Right atrium auricular region (tissue), 2 donors: ENCODE measurements at places on chromosomes 11 and 22. TPM values are rescaled to one million over a fixed set of nuclear protein-coding genes. Genes with fewer than 3 reads are reported as not detected.

GRCh38 chr11:34536056-34536455 is 22.5 kb upstream of the ELF5 start:
- DNase-seq, result no peak
- H3K27ac ChIP-seq, result no peak overlapping the region
- no peak overlapping the region for H3K4me3 ChIP-seq
- no peaks in the 10 kb centered on the region for H3K4me1 ChIP-seq

- H3K27me3 ChIP-seq, result no peaks in the 10 kb centered on the region
- H3K36me3 ChIP-seq, result no peaks in the 10 kb centered on the region
- H3K4me3 ChIP-seq, result no peak overlapping the region
- H3K27ac ChIP-seq, result no peak overlapping the region
These were observed 21.5 kb upstream of the PVALB start for GRCh38 chr22:36838119-36839030.

GRCh38 chr22:49746065-49746464 is 81.6 kb downstream of the BRD1 start:
- H3K36me3 ChIP-seq, result no peaks in the 10 kb centered on the region
- H3K4me3 ChIP-seq, result no peak overlapping the region
- H3K4me1 ChIP-seq, result no peaks in the 10 kb centered on the region
- no peak overlapping the region for H3K27ac ChIP-seq

DNA sequence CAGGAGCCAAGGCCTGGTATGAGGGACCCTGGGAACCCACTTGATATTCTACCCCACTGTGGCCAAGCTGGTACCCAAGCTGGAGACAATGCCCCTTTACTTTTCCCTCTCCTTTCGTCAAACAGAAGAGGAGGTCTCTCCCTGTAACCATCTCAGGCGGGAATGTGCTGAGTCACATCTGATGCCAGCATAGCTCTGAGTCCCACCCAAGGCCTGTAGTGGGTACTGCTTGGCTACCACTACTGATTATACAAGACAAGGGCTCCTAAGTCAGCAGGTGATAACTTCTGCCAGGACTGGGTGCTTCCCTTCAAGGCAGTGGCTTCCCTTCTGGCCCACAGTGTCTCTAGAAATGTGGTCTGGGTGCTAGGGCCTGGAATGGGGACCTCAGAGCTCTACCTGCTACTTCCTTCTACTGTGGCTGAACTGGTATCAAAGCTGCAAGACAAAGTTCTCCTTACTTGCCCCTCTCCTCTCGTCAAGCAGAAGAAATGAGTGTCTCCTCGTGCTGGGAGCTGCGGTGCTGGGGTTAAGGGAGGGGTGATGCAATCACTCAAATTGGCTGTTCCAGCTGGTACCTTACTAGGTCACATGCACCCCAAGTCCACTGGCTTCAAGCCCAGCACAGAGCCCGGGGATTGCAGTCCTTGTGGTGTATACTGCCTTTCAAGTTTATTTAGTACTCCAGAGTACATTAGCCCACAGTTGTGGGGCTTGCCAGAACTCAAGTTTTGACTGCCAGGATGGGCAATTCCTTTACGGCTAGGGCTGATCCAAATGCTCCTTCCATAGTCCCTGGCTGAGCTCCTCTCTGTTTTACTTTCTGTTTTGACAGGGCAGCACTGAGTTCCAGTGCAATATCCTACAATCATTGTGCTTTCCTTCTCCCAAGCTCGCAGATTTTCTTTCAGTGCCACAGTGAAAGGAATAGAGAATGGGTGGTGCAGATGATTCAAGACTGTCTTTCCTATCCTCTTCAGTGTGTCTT is 419.7 kb upstream of the CNTN5 start:
- DNase-seq, result no peak
- no peaks in the 10 kb centered on the region for H3K4me1 ChIP-seq
- H3K27ac ChIP-seq, result no peak overlapping the region

DNA sequence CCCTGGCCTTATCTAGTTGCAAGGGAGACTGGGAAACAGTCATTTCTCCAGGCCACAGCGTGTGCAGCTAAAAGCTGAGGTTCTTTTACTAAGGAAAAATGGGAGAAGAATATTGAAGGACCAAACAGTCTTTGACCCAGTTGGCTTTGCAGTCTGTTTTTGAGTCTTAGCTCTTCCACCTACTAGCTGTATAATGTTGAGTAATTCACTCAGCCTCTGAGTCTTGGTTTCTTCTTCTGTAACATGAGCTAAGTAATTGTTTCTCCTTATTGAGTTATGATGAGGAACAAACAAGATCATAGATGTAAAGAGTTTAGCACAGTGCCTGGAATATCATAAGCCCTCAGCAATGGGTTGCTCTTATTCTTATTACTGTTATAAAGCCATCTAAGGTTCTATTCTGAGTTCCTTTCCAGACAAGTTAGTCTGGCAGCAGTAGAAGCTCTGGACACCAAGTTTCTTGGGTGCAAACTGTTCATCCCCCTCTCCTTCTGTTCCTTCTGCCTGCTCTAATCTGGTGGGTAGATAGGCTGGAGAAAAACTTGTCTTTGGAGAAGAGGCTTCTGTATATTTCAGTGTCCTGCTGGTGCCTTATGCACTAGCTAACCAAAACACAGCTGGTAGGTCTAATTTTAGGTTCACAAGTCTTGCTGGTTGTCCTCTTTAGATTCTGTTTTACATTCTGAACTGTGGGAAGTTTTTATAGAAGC is 13.5 kb downstream of the TRIM44 start:
- DNase-seq, result no peak
- H3K4me1 ChIP-seq, result no peaks in the 10 kb centered on the region
- H3K36me3 ChIP-seq, result no peaks in the 10 kb centered on the region

DNA sequence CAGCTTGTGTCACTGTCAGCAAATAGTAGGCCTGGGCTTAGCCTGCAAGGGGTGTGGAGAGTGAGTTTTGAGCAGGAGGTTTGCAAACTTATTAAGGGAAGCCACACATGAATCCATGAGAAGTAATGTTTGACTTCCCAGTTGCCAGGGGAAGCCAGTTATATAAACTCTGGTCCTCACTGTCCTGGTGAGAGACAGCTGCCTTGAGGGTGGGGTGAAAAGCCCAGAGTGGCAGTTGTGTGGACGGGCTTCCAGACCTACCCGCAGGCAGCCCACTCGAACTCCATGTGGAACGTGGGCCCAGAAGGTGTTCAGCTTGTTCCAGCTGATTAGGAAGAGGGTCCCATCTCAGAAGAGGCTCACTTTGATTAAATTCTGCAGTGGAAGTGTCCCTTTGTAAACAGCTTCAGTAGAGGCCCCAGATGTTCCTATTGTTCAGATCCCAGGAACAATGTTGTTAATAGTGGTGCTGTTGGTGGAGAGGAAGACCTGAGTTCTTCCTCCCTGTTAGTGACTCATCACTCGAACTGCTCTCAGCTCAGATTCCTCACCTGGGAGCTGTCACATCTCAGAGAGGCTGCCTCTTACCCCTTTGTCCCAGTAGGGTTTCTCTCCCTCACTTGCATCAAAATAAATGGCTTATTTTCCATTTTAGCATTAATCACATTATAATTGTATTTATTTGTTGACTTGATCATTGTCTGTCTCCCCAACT is 63.4 kb downstream of the GRAMD1B start:
- H3K27ac ChIP-seq, result no peak overlapping the region
- no peaks in the 10 kb centered on the region for H3K27me3 ChIP-seq
- H3K36me3 ChIP-seq, result no peaks in the 10 kb centered on the region

DNA sequence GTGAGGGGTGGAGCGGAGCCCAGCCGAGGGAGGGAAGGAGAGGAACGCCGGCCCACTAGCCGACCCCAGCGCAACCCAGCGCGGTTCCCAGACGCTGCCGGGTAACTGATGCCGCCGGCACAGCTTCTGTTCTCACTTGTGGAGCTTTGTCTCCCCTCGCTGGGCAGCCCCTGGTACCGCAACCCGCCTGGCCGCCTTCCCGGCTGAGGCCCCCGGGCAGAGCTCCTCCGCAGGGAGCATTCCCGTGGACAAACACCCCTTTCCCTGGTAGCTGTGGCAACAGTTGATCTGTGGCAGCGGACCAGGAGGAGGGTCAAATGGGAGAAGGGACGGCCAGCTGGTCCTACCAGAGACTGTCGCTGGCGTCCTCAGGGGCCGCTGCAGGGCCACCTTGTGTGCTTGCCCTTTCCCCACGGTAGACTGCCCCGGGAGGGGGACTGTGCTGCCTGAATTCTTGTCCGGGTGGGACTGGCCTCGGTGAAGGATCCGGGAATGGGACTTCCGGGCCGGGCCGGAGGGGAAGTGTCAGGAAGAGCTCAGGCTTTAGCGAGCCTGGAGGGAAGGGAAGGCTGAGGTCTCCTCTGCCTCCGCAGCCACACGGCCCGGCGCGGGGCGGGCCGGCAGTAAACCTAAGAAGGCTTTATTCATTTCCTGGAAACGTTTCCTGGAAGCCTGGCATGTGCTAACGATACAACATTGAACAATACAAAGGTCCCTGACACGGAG is 468.0 kb downstream of the OPCML start:
- no peaks in the 10 kb centered on the region for H3K27me3 ChIP-seq
- DNase-seq, result peak; percentile 82
- peak overlapping the region; percentile 59 for H3K4me3 ChIP-seq
- H3K27ac ChIP-seq, result peak overlapping the region; percentile 59
- H3K4me1 ChIP-seq, result peaks cover 4% of the 10 kb centered on the region

GRCh38 chr22:33853200-33854097 is 66.8 kb downstream of the LARGE1 start:
- H3K36me3 ChIP-seq, result no peaks in the 10 kb centered on the region
- DNase-seq, result peak; percentile 73
- peak overlapping the region; percentile 41 for H3K4me3 ChIP-seq
- peak overlapping the region; percentile 74 for H3K27ac ChIP-seq

GRCh38 chr11:8083871-8084281 is 2.9 kb downstream of the TUB start:
- H3K27ac ChIP-seq, result no peak overlapping the region
- no peak for DNase-seq
- H3K36me3 ChIP-seq, result no peaks in the 10 kb centered on the region
- peaks cover 59% of the 10 kb centered on the region for H3K4me1 ChIP-seq

GRCh38 chr11:71284525-71285092 is 32.2 kb upstream of the SHANK2 start:
- no peak overlapping the region for H3K4me3 ChIP-seq
- H3K36me3 ChIP-seq, result no peaks in the 10 kb centered on the region
- no peak for DNase-seq
- H3K4me1 ChIP-seq, result no peaks in the 10 kb centered on the region
- no peaks in the 10 kb centered on the region for H3K27me3 ChIP-seq

GRCh38 chr11:1559111-1559951 is 12.7 kb downstream of the DUSP8 start:
- H3K27ac ChIP-seq, result peak overlapping the region; percentile 92
- no peaks in the 10 kb centered on the region for H3K27me3 ChIP-seq
- DNase-seq, result peak; percentile 93
- H3K4me1 ChIP-seq, result no peaks in the 10 kb centered on the region
- H3K36me3 ChIP-seq, result peaks cover 59% of the 10 kb centered on the region

- no peaks in the 10 kb centered on the region for H3K27me3 ChIP-seq
- DNase-seq, result peak; percentile 38
These were observed 39.6 kb upstream of the HORMAD2 start for GRCh38 chr22:30040499-30041260.

The LRRC4C gene
- 2.8 TPM for total RNA-seq

The TMPRSS4 gene
- not detected for total RNA-seq

The DNAJB13 gene
- not detected for total RNA-seq

The ZC3H12C gene
- 12.7 TPM for total RNA-seq

The TRIM48 gene
- not detected for total RNA-seq
